NCI-H82 (cell line): ENCODE measurements at places on chromosomes 11 and 22.

DNA sequence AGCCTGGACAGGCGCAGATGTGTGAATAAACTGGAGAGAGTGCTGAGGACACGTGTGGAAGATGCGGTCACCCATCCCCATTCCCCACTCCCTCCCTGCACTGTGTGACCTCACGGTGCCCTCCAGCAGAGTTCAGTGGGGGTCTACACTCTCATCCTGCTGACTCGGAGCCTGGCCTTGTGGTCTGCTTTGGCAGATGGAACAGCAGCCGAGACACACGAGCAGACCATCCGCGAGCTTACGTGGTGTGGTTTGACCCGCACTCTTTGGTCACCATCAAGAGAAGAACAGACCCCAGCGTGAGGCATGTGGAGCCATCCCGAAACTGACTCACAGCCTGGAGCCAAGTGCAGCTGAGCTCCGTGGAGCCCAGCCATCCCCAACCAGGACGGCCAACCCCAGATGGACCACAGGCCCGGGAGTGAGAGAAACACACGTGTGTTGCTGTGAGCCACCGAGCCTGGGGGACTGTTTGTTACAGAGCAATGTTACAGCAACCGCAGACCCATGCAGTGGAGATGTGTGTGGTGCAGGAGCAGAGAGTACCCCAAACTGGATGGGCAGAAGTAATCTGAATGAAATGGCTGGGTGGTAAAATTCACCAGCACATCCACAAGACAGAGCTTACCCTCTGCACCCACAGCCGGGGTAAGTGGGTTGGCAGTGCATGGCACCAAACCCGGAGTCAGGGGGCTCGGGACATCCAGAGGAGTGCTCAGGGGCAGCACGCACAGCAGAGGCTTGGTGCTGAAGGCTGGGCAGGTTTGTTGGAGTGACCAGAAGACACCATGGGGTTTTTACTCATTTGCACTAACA is 90.7 kb downstream of the RTL6 start:
- DNase-seq: no peak

- no peak for DNase-seq
These were observed 45.2 kb downstream of the LGR4 start for GRCh38 chr11:27427183-27427980.

DNA sequence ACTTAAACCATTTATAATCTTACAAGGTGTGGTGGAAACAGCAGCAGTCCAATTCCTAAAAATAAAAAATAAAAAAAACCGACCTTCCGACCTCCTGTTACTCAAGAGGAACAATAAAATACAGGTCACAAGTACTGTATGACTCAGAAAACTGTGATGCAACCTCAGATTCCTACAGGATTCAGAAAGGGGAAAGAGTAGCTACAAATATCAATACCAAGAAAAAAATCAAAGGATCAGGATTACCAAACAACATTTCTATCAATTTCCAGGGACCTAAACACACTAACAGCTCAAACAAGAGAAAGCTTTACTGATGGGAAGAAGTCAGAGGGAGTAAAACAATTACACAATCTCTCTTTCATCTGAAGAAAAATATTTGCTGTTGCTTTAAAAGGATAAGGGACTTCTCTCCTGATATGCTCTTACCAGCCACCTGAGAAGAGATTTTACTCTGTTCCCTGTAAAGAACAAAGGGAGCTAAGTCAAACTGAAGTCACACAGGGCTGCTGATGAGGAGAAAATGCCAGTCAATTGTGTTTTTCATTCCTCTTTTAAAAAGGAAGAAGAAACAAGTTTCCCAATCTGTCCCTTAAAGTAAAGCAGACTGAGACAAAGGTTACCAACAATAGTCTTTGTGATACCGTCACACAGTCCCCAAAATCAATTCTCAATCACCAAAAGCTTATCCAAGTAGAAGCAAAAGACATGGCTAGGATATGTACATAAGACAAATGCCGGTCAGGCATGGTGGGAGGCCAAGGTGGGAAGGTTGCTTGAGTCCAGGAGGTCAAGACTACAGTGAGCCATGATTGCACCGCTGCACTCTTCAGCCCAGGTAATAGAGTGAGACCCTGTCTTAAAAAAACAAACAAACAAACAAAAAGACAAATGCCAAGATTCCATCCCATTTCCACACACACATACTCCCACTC is 39.3 kb downstream of the AMBRA1 start:
- no peak for DNase-seq

DNA sequence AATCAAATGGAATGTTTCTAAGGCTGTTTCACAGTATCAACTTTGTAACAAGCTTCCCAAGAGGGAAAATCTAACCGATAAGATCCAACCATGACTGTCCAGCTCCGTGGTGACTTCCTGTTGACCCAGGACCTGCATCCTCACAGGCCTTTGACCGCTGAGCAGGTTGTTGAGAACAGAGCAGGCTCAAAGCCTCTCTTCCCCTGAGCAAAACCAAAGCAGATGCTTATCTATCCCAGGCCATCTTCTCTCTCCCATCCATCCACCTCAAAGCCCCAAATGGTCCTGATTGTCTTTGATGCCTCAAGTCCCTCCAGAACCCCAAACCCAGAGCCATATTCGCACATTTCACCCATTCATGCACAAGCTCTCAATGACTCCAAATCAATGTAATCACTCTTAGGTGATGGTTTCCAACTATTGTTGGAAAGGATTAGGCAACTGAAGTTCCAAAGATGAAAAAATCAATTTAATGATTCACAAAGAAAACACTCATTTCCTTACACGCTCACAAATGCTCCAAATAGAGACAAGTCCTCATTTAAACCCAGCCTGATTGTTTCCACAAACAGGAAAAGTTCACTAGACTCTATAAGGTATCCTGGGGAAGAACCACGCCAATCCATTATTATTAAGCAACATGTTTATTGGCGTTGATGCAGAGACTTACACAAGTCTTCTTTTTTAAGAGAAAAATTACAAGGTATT is 48.7 kb downstream of the C11orf58 start:
- no peak for DNase-seq

- no peak for DNase-seq
These were observed 53.6 kb downstream of the BCR start for GRCh38 chr22:23233752-23234408.
